Activated T-cell treated with anti-CD3 and anti-CD28 coated beads for 4 hours (primary cell): ENCODE measurements at places on chromosomes 4 and X.

- DNase-seq = no peak
Measured at GRCh38 chr4:94352163-94352562, 9.5 kb upstream of the HPGDS start.

DNA sequence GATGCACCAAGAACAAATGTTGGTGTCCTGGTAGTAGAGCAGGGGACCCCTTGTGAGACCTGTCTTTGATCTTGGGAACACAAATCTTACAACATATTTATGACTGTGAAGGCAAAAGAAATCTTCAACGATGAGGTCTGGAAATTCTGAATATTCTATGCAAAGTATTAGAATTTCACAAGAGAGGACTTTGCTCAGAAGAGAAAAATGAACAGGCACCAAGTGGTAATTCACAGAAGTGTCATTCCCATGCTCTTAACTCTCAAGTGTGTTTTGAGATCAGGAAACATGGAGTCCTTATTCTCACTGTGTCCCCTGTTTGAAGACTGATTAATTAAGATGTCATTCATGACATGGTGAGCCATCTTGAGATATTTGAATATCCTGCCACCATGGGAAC lies 52.5 kb downstream of the COQ2 start:
- DNase-seq = no peak

DNA sequence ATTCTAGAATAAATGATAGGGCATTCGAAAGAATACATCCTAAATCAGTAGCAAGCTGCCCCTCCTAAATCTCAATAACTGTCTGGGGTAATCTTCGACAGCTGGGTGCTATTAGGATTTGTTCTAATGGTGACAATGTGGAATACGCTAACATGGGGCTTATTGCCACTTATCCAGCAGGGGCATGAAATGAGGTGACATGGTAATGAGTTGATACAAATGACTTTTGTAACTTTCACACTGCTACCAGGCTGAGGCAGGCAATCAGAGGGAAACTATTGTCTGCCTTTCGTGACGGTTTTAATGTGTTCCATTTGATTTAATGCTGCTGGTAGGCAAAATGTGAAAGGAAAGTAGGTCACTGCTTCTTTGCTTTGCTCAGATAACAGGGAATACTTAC lies 1047.4 kb upstream of the PABPC4L start:
- DNase-seq = no peak

DNA sequence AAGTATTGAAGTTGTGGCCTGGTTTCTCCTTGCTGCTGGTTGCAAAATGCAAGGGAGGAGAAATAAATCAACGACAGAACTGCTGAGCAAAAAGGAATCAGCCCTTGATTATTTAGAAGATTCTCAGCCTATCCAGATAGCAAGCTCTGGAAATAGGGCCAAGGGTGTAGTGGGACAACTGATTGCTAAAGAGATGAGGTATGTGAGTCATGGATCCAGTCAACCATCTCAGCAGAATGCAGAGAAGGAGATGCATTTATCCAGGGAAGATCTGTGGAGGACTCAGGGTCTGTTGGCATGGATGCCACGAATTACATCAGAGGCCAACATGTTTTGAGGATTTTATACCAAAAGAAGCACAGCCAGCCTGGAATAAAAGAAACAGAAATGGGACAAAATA lies 36.7 kb downstream of the FOXR2 start:
- DNase-seq = no peak

DNA sequence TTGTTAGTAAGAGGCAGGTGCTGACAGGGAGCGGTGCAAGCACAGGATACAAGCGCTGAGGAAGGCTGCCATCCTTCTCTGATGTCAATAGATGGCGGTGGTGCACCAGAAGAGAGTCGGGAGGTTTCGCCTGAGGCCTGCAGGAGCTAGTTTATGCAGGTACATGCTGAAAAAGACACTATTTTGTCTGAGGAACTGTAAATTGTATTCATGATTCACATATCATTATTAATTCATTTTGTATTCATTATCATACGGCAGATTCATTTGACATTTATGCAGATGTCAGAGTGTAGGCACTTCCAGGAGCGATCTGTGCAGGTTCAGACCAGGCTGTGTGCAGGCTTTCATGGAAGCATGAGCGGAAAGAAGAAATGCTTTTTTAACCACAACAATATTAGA lies 824.0 kb downstream of the STIM2 start:
- DNase-seq = no peak

DNA sequence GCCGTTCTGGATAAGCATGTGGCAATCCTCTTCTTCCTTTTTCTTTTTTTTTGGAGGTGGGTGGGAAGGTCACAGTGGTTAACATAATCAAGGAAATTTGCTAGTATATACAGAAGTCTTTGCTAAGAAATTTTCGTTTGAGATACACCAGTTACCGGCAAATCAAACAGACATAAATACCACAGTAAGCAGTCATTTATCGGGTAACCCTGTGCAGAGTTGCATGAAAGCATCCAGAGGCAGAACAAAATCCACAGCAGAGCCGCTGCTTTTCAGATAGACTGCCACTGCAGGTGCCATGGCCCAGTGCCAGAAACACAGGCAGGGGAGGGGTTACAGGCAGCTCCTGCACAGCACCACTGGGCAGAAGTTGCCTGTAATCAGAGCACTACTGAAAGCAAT lies 179.1 kb upstream of the MAB21L2 start:
- no peak for DNase-seq

GRCh38 chr4:15396157-15396800 lies 31.6 kb upstream of the C1QTNF7 start:
- peak; percentile 26 for DNase-seq

- no peak for DNase-seq
Measured at GRCh38 chrX:66008328-66008970, 31.4 kb downstream of the VSIG4 start.

DNA sequence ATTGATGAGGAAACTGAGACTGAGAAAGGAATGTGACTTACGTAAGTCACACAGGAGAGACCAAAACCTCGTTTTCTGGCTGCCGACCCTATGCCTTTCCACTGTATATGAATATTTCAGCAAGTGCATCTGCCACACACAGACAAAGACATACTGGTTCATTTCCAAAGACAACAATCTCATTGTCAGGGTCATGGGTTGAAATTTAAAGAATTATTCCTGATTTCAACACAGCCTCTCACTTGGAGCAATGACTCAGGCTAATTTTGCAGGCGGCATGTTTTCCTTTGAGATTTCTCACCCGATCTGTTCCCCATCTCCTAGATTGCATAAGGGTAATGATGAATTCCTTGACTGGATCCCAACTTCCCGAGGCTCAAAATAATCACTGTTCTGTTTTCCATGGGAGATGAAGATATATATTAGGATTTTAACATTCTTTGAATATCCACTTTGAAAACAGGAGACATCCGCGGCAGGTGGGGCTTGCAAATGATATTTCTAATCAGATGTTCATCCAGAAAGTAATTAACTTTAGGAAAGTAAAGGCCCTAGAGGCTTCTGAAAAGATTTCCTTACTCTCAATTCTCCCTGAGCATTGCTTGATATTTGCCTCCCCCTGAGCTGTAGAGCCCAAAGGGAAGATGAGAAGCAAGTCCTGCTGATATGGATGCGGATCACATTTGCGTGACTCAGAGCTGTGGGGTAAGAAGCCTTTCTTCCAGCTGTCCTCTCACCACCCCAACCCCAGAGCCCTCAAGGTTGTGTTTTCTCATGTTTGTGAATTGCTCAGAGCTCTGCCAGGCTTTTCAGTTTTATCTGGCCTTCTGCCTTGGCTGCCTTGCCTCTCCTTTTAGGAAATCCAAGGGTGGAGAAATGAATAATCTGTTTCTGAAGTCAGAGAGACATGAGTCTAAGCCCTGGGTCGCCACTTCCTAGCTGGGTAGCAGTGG lies 361.1 kb upstream of the BOD1L1 start:
- no peak for DNase-seq
